SK-N-MC (cell line): ENCODE measurements at places on chromosomes 13 and 19.

DNA sequence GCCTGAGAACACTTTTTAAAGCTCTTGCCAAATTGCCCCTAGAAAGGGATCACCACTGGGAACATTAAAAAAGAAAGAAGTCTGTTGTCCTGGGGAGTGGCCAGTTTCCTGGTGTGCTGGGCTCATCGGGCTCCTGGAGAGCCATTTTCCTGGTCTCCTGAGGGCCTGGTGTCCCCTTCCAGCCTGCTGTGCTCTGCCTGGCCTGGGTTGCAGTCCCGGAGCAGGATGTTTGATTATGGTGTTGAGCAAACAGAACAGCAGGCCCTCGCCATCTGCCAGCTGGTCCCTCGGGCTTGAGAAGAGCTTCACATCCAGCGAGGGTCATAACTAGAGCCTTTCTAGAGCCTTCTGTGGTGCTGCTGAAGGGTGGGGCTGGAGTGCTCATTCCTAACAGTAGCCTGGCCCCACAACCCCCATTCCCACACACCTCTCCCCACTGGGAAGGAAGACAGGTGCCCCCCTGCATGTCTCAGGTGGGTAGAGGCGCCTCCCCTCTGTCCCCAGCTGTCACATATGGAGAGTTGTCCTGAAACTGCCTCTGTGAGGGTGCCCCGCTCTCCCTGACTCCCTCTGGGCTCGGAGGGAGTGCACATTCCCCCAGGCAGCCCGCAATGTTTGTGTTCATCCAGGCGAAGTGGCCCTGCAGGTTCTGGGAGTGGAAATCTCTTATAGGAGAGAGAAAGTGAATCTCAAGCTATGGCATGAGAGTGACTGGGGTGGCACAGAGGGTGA, 151.1 kb downstream of the SIPA1L3 start:
- DNase-seq = no peak

- no peak for DNase-seq
Measured at GRCh38 chr13:51704399-51705313, 99.3 kb downstream of the DHRS12 start.

DNA sequence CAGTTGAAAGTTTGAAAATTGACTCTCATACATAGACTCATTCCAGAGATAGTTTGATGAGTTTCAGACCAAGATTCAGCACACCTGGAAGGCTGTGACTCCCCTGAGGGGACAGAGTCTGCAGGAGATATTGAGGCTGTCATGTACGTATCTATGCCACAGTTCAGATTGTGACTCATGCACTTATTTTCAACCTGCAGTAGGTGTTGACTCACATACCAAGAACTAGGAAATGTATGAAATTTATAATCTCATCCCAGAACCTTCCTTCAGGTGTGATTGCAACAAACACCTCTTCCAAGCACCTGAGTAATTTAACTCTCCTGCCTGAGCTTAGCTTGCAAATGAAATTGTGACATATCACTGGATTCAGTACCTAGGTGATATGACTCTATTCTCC, 64.4 kb upstream of the ZNF43 start:
- no peak for DNase-seq

DNA sequence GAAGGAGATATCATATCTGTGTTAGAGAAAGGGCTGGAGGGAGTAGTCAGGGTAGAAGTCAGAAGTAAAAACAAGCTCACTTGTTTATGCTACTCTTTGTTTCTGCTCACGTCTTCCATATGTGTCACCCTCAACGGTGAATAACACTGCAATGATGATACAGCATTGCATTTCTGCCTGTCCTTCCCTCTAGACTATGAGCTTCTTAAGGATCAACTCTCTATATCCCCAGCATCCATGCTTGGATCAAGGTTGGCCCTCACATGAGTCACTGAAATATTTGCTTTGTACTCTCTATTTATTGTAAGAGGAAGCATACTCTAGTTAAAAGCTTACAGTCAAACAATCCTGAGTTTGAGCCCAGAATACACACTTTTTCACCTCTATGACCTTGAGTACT, 406.0 kb downstream of the RFC3 start:
- DNase-seq = no peak

GRCh38 chr19:3932931-3933810, at the start of gene NMRK2:
Gene NMRK2 (plus strand): TSS chr19:3933069. CDS start chr19:3933672, 603 bp downstream.
- no peak for DNase-seq
